ENCODE measurements at places on chromosomes 7 and 10. TPM values are rescaled to one million over a fixed set of nuclear protein-coding genes. Genes with fewer than 3 reads are reported as not detected.

INTS15 gene
- 5.2 TPM for total RNA-seq

GIMAP8 gene
- total RNA-seq = under 0.01 TPM

IL6 gene
- 0.94 TPM for total RNA-seq

CPA2 gene
- total RNA-seq = not detected

NME8 gene
- not detected for total RNA-seq

ADAP1 gene
- total RNA-seq = 0.79 TPM

PLEKHS1 gene
- total RNA-seq = not detected

Data from bronchial smooth muscle cell (primary cell).